ENCODE measurements at places on chromosomes 6 and 20.

DNA sequence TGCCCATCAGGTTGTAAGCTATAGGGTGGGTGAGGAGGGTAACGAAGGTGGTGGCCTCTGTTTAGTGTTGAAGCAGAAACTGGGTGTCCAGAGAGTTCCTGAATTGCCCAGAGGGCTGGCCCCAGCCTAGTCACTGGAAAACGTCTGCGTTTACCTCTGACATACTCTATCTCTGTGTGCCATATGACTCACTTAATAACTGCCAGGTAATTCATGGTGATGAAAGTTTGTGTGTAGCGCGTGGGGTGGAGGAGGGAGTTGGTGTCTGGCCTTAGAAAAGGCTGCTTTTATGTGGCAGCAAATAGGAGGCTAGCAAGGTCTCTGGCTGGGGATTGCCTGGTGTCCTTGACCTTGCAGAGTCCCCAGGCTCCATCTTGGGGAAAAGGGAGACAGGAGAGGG, 47.3 kb downstream of the SLC35D3 start:
- DNase-seq = no peak

- DNase-seq = no peak
These were observed 79.8 kb upstream of the EYS start for GRCh38 chr6:65786815-65787214.

- DNase-seq = no peak
These were observed 346.9 kb upstream of the JAG1 start for GRCh38 chr20:11020712-11021111.

DNA sequence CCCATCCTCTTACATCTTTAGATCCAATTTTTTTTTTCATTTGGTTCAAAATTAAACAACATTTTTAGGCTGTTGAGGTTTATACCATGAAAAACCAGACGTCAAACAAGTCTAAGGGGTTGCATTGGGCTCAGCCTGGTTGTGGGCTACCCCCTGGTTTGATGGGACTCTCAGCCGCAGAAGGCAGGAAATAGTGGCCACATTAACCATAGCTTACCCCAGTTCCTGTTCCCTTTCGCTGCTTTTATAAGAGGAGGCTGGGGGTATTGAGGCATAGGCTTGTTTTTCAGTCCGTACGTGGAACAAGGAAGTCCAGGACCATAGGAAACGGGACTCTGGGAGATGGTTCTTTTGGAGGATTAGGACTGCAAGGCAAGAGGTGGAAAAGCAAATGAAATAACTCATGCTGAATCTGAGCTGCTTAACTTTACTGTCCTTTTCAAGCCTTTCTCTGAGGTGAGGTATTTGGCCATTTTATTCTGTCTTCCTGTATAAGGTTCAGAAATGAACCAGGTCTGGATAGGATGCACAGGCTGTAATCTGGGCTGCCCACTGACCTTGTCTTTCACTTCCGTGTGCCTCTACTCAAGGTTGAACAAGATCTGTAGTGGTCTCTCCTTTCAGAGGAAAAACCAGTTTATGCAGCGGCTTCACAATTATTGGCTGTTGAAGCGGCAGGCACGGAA, 7.7 kb downstream of the BRPF3 start:
- peak; percentile 48 for DNase-seq

DNA sequence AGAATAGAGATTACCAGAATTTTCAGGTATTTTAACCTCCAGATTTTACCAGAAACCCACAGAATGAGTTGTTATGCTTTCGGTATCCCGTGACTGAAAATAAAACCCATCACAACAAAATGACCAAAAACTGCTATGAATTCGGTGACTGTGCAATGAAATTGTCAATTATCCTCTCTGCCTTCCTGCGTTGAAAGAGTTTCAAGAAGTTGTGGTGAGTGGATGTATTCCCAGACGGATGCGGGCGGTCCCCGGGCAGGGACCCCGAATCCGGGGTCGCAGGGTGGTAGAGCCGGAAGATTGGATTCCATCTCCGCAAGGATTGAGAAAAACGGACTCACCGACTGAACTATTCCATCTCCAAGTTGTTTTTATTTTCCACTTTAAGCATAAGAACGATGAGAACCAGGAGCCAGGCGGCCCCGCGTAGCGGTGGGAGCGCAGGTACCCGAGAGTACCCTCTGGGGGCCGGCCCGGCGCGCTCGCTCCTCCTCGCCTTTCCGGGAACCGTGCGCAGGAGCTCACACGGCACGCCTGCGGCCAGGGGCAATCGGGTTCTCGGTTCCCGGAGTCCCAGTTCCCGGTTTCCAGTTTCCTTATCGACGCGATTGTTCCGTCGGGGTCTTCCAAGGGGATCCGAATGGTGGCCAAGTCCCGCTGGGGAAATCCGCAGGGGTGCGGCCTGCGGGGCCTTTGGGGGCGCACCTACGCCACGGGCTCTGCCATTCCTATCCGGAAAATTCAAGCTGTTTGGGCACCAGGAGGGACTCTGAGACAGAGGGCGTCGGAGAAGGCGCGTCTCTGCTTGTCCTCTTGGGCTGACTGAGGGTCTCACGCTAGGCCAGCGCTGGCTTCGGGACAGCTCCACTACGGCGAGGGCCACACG, 104.9 kb upstream of the PRDM1 start:
- DNase-seq = peak; percentile 12

DNA sequence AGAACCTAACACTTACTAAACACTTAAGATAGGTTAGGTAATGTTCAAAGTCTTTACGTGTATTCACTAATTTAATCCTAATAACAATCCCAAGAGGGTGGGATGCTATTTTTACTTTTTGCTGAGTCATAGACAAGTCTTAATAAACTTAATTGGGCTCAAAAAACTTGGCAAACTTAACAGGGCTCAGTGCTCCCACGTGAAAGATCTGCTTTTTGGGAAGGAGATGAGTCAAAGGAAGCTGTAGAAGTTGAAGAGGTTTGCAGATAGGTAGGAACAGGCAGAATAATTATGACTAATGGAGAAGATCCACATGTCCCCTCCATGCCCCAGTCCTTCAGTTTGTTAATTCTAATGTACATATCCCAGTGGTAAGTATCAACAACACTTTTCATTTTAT, 44.5 kb upstream of the STMND1 start:
- no peak for DNase-seq

- DNase-seq = no peak
These were observed 1.9 kb upstream of the CDYL start for GRCh38 chr6:4774296-4774695.

DNA sequence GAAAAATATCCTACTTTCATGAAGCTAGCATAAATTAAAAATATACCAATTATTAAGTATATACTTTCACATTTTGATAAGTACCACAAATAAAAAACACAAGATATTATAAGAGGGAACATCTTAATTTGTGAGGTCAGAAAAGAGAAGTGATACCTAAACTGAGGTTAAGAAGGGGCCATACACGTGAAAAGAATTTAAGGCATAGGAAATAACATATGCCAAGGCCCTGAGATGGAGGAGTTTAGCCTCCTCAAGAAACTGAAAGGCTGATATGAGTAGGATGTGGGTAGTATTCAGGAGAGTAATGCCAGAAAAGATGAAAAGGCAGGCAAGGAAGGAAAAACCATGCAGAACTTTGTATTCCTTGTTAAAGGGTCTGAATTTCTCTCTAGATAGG, 116.6 kb upstream of the HTR1E start:
- no peak for DNase-seq

DNA sequence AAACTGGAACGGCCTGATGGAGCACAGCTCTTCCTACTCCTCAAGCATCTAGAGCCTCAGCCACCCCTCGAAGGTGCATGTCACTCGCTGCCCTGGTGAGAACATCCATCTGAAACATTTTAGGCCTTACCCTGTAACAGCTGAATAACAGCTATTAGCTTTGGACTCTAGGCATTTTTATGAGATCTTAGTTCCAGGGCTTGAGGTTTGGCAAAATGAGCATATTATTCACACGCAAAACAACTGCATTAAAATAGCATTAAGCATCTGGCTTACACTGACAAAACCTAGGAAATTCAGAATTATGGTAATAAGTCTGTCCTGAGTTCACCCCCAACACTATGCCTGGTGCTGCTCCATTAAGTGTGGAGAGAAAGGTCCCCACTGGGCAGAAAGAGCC, 56.1 kb downstream of the ADAT2 start:
- DNase-seq = no peak

DNA sequence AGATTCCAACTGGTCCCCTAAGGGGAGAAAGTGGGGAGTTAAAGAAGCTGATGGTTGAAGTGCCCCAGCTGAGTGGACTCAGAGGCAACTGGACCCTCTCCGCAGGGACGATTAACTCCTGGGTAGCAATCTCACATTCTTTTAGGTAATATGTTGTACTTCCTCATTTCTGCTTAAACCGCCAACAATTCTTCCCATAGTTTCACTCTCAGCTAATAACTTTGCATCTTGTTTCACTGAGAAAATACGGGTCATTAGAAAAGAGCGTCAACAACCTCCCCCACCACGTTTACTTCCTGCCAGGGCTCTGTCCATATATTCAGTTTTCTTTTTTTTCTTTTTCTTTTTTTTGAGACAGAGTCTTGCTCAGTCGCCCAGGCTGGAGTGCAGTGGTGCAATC, 39.5 kb upstream of the CHD6 start:
- DNase-seq = peak; percentile 15

DNA sequence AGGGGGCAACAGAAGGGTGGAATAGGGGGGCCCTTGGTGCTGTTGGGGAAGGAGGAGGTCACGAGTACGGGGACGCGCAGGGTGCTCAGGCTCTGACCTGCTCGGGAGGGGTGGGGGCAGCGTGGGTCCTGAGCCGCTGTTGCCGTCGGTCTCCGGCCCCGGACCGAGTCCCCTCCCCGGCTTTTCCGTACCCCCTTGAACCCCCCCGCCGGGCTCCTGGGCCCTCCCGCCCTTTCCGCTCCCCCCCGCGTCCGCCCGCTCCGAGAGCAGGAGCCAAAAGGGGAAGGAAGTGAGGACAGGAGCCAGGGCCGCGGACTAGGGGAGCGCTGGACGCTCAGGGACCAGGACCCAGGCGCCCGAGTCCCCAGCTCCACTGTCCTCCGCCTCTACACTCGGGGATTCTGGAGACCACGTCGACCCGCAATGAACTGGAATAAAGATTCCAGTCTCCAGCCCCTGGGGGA, at the start of gene RGL2:
RGL2 (minus strand) TSS at position 170 of the 464 bp plus-strand sequence. CDS start 332 bp downstream, outside the sequence.
- DNase-seq = peak; percentile 78

GRCh38 chr6:167572106-167572505, 247.2 kb downstream of the TTLL2 start:
- no peak for DNase-seq

- no peak for DNase-seq
These were observed 160.4 kb downstream of the TPBG start for GRCh38 chr6:82524031-82524430.

- no peak for DNase-seq
These were observed 13.4 kb downstream of the CDS2 start for GRCh38 chr20:5140195-5140594.

GRCh38 chr20:18240997-18241396, 47.3 kb upstream of the ZNF133 start:
- DNase-seq = no peak

GRCh38 chr20:46639587-46639986, 11.7 kb downstream of the SLC13A3 start:
- DNase-seq = no peak

- no peak for DNase-seq
These were observed 94.9 kb upstream of the TOP1 start for GRCh38 chr20:40933758-40934157.

GRCh38 chr6:118667988-118668387, 16.6 kb upstream of the CEP85L start:
- no peak for DNase-seq

DNA sequence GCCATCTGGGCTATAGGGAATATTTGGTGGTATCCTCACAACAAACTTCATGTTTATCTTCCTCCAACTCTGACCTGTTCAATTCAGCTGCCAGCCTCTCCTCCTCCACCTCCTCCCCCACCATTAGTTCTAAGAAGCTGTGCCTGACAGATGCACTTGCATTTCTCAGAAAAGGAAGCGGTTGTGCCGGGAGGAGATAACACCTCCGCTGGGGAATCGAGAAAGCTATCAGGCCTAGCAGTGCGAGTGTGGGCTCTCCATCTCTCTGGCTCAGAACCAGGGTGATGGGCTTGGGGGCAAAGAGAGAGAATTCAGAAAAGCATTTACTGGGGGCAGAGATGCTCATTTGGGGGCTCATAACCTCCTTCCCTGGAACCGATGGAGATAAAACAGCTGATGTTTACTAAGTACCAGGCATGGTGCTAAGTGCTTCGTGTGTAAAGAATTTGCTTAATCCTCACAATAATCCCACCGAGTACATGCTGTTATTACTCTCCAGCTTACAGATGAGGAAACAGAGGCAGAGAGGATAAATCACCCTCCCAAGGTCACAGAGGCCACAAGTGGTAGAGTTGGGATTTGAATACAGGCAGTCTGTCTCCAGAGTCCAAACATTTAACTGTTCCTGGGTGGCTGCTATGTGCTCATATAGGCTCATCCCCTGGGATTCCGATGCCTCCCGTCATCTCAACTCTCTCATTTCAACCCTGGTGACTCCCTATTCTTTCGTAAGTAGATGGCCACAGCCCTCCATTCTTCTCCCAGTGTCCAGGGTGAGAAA, 38.3 kb downstream of the COX4I2 start:
- peak; percentile 44 for DNase-seq

DNA sequence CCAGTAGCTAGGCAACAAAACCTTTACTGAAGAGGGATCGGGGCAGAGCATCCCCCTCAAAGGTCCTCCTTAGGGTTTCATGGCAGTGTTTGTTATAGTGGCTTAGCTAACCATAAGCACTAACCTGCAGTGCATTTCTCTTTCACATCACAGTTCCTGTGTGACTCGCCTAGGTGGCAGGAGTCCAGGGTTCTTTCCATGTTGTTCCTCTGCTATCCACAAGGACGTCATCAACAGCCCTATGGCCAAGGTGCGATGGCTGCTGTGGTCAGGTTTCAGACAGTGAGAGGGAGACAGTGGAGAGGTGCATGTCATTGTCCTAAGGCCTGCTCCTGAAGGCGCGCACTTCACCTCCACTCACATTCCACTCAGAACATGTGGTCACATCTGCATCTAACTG, 38.8 kb upstream of the FOXA2 start:
- DNase-seq = no peak

DNA sequence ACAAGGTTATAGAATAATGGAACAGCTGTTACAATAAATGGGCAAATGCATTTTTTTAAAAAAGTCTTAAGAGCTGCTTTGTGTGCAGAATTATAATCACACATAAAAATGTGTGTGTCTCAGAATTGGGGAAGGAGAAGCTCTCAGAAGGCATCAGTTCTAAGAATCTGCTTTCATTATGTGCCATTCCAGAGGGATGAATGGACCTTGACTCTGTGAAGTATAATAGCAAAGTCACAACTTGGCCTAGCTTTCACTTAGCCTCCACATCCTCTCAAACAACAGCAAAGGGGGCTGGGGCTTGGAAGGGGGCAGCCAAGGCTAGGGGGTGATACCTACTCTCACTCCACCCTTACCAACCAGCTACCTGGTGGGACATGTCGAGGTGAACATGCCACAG, 265.0 kb downstream of the CDC5L start:
- DNase-seq = no peak

- no peak for DNase-seq
These were observed 63.0 kb downstream of the OPN5 start for GRCh38 chr6:47844881-47845280.

DNA sequence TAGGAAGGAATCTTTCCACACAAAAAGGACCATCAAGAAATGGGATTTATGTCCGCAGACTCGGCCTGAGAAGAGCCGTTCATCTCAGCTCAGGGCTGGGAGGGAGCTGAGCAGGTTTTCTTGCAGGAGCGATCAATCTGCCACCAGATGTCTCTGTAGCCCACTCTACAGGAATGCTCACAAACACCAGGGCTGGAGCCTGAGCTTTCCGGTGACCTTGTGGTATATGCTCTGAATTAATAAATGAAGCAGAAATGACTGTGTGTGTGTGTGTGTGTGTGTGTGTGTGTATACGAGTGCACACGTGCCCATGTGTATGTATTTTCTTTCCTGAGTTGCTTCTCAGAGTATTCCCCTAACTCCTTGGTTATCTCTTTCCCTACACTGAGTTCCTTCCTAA, 12.0 kb downstream of the CD83 start:
- no peak for DNase-seq

Data from GM06990 (cell line).